Activated B cell treated with CpG ODN at 0.5 μM for 24 hours (primary cell): ENCODE measurements at places on chromosomes 6 and 20.

- DNase-seq = no peak
Measured at GRCh38 chr6:133542056-133542821, 301.1 kb downstream of the EYA4 start.

DNA sequence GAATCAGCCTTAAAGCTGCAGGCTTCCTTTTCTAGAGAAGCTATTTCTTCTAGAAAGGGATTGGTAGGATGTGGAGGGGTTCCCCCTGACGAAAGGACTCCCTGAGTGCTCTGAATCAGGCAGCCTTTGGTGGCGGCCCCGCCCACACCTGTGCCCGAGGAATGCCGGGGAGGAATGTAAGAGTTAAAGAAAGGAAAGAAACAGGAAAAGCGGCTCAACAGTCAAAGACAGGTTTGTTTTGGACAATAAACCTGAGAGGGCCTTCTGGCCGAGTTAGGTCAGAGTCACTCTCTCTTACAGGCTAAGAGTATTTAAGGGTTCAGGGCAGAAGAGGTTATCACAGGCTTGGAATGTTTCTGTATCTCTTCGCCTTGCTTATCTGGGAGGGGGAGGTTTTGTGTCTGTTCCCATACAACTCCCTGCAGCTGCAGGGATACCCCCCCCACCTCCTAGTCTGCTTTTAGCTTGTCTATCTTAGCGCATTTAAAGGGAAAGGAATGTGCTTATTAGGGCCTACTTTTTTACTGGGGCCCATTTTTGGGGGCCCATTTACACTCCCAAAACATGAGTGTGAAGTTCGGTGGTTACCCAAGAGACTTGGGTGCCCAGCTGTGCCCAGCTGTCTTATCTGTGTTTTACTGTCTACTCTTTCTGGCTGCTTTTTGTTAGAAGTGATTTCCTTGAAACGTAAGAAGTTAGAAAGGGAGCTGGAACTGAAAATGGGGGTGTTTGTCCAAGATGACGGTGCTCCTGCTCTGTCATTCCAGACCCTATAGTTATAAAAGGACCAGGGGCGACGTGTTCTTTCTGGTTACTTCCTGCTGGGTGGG lies 32.8 kb downstream of the DYNLT1 start:
- no peak for DNase-seq

GRCh38 chr20:34622821-34623451 lies 54.0 kb downstream of the PIGU start:
- no peak for DNase-seq

GRCh38 chr6:64040113-64040512 lies 404.5 kb downstream of the PHF3 start:
- no peak for DNase-seq

DNA sequence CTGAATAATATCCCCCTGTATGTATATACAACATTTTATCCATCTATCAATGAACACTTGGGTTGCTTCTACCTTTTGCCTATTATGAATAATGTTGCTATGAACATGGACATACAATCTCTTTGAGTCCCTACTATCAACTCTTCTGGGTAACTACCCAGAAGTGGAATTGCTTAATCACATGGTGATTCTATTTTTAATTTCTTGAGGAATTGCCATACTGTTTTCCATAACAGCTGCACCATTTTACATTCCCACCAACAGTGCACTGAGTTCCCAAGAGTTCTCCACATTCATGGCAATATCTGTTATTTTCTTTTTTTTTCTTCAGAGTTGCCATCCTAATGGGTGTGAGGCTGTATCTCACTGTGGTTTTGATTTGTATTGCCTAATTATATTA lies 88.3 kb downstream of the ZHX3 start:
- no peak for DNase-seq

DNA sequence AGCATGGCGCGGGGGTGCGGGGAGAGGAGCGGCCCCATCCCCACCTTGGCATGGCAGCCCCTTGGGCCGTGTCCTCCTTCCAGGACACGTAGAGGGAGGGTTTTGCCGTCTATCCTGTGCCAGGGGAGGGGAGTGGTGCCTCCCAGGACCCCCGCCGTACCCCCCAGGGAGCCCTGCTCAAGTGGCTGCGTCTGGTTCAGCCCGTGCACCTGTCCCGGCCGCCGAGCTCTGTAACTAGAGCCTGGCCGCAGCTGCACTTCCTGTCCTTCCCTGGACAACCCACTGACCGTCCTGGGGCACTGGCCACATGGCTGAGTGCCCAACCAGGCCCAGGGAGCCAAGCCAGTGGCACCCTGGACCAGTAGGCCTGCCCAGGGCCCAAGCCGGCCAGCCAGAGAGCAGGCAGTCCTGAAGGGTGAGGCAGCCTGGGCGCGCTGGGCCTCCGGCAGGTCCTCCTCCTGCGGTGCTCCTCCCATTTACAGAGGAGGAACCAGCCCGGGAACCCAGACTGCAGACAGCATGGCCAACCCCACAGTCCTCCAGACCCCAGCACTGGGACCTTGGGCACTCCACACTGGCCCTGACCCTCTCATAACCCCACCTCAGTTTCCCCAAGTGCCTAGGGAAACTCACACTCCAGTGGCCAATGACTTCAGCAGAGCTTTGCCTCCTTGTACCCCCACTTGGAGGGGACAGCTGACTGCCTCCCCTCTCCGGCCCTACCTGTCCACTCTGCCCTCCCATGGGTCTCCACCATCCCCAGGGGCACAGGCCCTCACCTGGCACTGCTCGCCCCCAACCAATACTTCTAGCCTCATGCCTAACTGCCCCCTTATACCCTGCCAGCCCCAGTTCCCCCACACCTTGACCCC lies 8.7 kb downstream of the LAMA5 start:
- DNase-seq = no peak

GRCh38 chr6:134519465-134519864 lies 201.6 kb upstream of the SGK1 start:
- no peak for DNase-seq

DNA sequence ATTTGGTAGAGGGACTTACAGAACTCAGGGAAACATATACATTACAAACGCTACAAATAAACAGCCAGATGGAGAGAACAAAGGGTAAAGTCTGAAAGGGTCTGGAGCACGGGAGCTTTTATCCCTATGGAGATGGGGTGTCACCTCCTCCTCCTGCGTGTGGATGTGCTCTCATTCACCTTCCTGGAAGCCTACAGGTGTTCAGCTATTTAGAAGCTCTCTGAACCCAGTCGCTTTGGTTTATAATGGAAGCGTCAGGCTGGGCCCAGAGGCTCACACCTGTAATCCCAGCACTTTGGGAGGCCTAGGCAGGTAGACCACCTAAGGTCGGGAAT lies 17.7 kb upstream of the ITCH start:
- DNase-seq = no peak

DNA sequence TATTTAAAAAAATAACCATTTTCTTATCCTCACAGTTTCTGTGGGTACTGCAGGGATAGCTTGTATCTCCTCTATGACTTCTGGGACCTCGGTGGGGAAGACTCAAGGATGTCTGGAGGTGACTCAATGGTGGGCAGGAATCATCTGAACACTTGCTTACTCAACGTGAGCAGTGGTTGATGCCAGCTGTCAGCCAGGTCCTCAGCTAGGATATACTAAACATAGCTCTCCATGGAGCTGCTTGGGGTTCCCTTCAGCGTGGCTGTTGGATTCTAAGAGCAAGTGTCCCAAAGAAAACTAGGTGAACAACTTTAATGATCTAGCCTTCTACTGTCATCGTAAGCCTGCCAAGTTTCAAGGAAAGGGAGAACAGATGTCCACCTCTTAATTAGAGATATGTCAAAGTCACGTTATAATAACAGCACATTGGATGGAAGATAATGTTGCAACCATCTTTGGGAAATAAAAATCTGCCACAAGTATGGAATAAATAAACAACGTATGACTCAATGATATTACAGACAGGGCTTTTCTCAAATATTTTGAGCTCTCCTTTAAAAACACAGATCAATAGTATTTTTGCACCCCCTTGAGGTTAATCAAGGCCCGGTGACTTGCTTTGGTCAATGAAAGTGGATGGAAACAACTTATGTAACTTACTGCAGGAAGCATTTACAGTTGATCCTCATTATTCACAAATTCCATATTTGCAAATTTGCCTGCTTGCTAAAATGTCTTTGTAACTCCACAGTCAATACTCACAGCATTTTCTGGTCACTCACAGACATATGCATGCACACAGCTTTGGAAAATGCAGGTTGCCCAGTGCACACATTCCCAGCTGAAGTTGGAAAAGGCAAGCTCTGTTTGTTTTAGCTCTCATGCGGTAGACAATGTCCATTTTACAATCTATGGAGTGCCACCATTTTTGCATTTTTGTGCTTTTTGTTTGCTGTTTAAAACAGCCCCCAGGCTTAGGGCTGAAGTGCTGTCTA lies 6.6 kb upstream of the HEBP2 start:
- DNase-seq = no peak

- DNase-seq = no peak
Measured at GRCh38 chr6:2748183-2748582, 2.5 kb downstream of the MYLK4 start.

GRCh38 chr20:35941620-35942019 lies 12.7 kb downstream of the SCAND1 start:
- DNase-seq = no peak

- no peak for DNase-seq
Measured at GRCh38 chr20:61839912-61840778, 225.5 kb downstream of the TAF4 start.

GRCh38 chr6:145137425-145137824 lies 597.9 kb downstream of the EPM2A start:
- DNase-seq = no peak

DNA sequence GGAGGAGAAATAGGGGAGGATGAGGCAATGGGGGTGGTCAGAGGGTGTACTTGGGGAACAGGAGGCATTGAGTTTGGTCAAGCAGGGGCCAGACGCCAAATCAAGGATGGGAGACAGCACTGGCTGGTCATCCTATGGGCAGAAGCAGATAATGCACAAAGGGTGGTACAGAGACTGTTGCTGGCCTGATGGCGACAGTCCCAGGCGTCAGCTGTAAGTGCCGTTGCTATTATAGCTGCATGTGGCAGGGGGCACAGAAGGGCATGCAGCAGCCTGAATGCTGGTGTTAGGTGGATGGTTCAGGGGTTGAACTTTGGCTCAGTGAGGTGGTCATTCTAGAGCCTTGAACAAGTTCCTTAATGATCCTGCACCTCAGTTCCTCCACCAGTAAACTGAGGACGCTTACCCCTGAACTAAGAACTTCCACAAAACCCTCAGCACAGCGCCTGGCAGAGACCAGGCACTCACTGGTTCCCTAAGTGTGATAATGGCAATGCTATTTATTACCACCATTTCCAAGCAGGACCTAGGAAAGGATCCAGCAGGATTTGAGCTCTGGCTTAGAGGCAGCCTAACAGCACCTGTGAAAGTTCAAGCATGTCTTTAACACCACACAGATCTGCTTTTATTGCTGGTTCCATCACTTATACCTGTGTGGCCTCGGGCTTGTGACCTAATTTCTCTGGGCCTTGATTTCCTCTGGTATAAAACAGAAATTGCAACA lies 162.7 kb downstream of the INSM1 start:
- no peak for DNase-seq

GRCh38 chr6:129209355-129209754 lies 326.4 kb downstream of the LAMA2 start:
- DNase-seq = no peak

DNA sequence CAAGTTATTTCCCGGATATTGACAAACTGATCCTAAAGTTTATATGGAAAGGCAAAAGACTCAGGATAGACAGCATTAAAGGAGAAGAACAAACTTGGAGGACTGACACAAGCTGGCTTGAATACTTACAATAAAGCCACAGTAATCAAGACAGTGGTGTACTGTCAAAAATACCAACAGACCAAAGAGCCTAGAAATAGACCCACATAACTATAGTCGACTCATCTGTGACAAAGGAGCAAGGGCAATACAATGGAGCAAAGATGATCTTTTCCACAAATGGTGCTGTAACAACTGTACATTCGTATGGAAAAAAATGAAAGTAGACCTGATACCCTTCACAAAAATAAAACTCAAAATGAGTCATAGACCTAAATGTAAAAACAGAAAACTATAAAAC lies 46.0 kb downstream of the ABHD12 start:
- no peak for DNase-seq

DNA sequence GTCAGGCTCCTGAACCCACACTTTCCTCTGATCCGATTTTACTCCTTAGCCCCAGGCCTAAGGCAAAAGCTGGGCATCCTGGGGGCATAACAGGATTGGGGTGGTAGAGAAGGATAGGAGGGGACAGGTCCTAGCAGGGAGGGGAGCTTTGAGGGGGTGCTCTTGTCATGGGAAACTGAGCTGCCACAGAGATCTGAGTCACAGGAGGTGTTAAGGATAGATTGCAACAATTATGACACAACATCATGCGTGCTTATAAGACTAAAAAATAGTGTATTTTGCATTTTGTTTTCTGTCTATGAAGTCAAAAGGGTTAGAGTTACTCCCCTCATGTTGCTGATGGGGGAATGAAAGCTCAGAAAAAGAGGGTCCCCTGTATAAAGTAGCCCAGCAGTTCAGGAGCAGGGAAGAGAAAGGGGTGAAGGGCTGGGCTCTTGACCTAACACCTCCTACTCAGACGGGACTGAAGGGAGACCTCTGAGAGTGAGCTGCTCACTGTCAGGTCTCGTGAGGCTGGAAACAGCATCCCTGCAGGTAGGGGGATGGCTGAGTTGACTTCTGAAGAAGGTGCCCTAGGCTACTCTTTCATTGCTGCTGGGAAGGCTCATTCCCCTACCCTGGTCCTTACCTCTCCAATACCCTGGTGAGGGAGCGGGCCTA lies 2.0 kb downstream of the GLP1R start:
- DNase-seq = no peak

GRCh38 chr20:25277051-25277801 lies 29.3 kb downstream of the PYGB start:
- peak; percentile 13 for DNase-seq

DNA sequence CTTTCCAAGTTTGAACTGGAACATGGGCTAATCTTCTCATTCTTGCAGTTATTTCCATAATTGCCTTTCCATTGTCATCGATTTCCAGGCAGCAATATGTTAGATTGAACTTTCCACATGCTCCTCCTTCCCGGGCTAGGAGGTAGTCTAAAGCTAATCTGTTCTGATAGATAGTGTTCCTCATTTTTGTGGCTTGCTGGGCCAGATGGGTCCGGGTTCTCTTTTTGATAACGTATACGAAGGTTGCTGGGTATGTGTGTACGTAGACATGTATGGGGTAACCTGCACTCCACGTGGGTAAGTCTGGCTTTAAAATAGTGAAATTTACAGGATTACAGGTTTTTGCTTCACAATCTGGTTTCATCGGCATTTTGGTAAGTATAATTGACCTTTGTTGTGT lies 14.0 kb upstream of the GMPR start:
- DNase-seq = no peak

GRCh38 chr6:6696867-6697531 lies 108.5 kb downstream of the LY86 start:
- DNase-seq = no peak
